Sigmoid colon (tissue), 7 donors: ENCODE measurements at places on chromosomes 4 and X. TPM values are rescaled to one million over a fixed set of nuclear protein-coding genes. Genes with fewer than 3 reads are reported as not detected.

DNA sequence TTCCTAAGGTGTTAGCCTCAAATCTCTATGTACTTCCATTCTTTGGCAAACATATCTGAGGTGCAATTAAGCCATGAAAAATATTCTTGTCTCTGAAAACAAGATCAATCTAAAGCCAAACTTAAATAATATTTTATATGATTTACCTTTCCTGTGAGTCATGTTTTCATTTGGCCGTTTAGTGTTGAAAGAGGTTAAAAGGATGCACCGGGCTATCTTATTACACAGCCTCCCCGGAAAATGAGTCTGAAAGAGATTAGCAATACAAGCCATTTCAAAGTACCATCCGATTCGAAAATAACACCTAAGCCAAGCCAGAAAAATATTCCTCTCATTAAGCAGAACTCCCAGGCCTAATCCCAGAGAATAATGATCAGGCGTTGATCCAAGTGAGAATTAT lies 161.5 kb upstream of the EPHA5 start:
- no peak for DNase-seq
- H3K4me1 ChIP-seq = no peaks in the 10 kb centered on the region
- no peaks in the 10 kb centered on the region for H3K36me3 ChIP-seq
- H3K27me3 ChIP-seq = no peaks in the 10 kb centered on the region

- DNase-seq = peak; percentile 57
- no peak overlapping the region for H3K27ac ChIP-seq
- peaks cover 60% of the 10 kb centered on the region for H3K27me3 ChIP-seq
These were observed 12.8 kb upstream of the ASMTL start for GRCh38 chrX:1465286-1466231.

Gene LPAR4
- polyA plus RNA-seq = 0.07 TPM

- no peak overlapping the region for H3K4me3 ChIP-seq
- H3K27ac ChIP-seq = no peak overlapping the region
These were observed 86.9 kb upstream of the NWD2 start for GRCh38 chr4:37157476-37158167.

DNA sequence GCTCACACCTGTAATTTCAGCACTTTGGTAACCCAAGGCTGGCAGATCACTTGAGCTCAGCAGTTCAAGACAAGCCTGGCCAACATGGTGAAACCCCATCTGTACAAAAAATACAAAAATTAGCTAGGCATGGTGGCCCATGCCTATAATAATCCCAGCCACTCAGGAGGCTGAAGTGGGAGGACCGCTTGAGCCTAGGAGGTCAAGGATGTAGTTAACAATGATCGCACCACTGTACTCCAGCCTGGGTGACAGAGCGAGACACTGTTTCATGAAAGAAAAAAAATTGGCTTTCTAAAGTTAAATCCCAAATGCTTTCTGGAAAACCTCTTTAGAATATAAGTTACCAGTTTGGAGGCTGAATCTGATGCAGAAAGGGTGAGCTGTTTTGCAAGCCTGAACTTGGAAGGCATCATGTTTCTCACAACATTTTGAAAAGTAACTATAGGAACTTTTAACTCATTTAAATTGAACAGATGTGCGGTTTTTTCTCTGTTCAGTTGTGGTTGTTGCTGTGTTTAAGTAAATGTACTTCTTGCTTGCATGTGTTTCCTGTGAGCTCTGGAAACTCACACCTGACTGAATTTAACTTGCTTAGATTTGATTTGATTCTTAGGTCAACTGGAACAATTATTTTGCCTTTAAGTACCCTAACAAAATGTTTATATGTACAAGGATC lies 39.8 kb upstream of the TMEM131L start:
- H3K27me3 ChIP-seq = no peaks in the 10 kb centered on the region
- H3K36me3 ChIP-seq = no peaks in the 10 kb centered on the region
- no peak overlapping the region for H3K4me3 ChIP-seq

DNA sequence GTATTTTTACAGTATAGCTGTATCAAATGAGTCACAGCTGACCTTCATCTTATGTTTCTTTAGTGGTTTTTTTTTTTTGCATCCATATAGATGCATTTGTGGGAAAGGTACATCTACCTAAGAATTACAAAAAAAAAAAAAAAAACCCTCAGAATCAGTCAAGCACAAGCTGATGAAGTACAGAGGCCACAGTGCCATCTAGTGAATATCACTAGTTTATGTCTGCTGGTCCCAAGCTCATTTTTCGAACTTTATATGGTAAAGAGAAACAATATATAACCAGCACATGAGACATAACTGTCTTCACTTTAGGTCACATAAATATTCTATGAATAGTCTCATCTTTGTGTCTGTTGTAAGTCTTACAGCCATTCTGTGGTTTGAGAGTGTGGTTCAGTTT lies 220.1 kb downstream of the DLG3 start:
- H3K27ac ChIP-seq = no peak overlapping the region
- H3K4me1 ChIP-seq = no peaks in the 10 kb centered on the region
- no peaks in the 10 kb centered on the region for H3K36me3 ChIP-seq
- no peak overlapping the region for H3K4me3 ChIP-seq

DNA sequence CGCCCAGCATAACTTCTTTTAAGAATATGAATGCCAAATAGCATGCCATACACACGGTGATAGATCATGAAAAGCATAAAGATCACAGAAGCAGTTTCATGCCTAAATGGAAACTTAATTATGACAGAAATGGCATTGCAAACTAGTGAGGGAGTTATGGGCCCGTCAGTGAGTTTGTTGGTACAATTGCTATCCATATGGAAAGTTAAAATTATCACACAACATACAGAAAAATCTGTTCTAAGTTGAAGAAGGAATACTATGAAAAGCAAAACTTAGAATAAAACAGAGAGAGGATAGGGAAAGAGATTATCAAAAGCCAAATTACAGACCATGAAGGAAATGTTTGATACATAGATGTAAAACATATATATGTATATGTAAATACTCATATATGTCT lies 30.2 kb upstream of the RAP1GDS1 start:
- H3K27ac ChIP-seq = no peak overlapping the region
- H3K27me3 ChIP-seq = no peaks in the 10 kb centered on the region
- no peaks in the 10 kb centered on the region for H3K4me1 ChIP-seq
- H3K36me3 ChIP-seq = no peaks in the 10 kb centered on the region
- no peak overlapping the region for H3K4me3 ChIP-seq

- no peaks in the 10 kb centered on the region for H3K27me3 ChIP-seq
- H3K36me3 ChIP-seq = no peaks in the 10 kb centered on the region
- H3K27ac ChIP-seq = no peak overlapping the region
- H3K4me1 ChIP-seq = no peaks in the 10 kb centered on the region
- DNase-seq = no peak
These were observed 143.5 kb downstream of the CHM start for GRCh38 chrX:85903692-85904471.

Gene SOX3
- polyA plus RNA-seq = not detected

DNA sequence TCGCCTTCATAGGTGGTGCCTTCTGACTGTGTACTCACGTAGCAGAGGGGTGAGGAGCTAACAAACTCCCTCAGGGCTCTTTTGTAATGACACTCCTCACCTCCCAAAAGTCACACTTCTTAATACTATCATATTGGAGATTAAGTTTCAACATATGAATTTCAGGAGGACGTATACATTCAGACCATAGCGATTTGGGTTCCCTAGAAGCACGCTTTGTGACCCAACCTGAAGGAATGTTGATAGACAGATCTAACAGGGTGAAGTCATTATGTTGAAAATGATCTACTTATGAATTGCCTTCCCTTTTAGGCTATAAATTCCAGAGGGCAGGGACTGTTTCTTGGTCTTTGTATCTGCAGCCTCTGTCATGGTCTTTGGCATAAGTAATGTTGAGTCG lies 3.2 kb upstream of the KLHL34 start:
- no peak overlapping the region for H3K4me3 ChIP-seq
- no peaks in the 10 kb centered on the region for H3K36me3 ChIP-seq
- DNase-seq = no peak
- peaks cover 8% of the 10 kb centered on the region for H3K27me3 ChIP-seq
- H3K27ac ChIP-seq = no peak overlapping the region
- no peaks in the 10 kb centered on the region for H3K4me1 ChIP-seq

GRCh38 chr4:23999714-24000469 lies 110.0 kb upstream of the PPARGC1A start:
- H3K27ac ChIP-seq = no peak overlapping the region
- H3K36me3 ChIP-seq = no peaks in the 10 kb centered on the region
- no peaks in the 10 kb centered on the region for H3K4me1 ChIP-seq
- no peak for DNase-seq
- no peaks in the 10 kb centered on the region for H3K27me3 ChIP-seq
- no peak overlapping the region for H3K4me3 ChIP-seq

Gene LIMCH1
- 3.9 TPM for polyA plus RNA-seq

DNA sequence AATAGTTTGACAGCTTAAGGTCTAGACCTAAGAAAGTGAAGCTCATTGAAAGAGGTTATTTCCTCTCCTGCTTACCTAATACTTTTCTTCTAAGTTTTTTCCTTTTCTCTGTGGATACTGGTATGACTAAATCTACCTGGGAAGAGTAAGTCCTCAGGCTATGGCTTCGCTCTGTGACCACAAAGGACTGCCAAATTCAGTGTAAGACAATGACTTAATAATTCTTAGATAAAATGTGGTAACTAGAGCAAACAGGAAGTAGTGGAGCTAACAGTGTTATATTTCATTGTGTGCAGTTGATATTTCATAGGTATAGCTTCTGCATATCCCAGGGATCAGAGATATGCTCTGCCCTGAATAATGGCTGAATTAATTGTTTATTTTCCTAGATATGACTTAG lies 418.9 kb downstream of the CCSER1 start:
- no peaks in the 10 kb centered on the region for H3K27me3 ChIP-seq
- no peaks in the 10 kb centered on the region for H3K4me1 ChIP-seq
- no peak overlapping the region for H3K27ac ChIP-seq
- no peak for DNase-seq
- no peaks in the 10 kb centered on the region for H3K36me3 ChIP-seq
